ENCODE measurements at places on chromosomes 2 and 18.

- no peak for DNase-seq
These were observed 435.6 kb upstream of the HS6ST1 start for GRCh38 chr2:128754246-128754724.

DNA sequence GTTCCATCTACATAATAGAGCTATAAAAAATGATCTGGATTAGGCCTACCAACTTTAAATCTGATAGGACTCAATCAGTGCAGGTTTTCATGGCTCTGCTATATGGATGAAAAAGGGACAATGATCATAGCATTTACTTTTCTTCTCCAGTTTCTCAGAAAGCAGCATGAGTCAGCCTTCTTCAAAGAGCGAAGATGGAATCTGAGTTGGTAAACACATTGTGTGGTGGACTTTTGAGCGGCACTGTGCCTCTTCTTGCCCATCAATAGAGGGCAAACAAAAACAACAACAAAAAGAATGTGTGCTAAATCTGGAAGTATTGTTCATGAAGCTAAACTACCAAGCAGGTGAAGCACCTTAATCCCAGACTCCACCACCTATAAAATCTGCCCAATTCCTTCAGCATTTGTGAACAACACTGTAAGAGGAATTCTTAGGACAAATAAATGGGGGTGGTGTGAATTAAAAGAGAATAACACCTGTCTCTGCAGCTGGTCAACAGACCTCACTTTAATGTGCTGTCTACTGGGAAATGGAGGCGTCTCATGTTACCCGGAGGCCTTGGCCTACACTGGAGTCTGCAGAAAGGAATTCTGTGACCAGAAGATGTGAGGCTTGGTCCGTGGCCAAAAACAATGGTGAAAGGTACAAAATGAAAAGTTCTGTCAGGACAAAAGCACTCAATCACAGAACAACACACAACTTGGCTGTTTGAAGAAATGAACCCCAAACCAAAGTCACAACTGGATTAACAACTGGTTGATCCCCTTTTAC, 609.0 kb downstream of the IRS1 start:
- DNase-seq = no peak

DNA sequence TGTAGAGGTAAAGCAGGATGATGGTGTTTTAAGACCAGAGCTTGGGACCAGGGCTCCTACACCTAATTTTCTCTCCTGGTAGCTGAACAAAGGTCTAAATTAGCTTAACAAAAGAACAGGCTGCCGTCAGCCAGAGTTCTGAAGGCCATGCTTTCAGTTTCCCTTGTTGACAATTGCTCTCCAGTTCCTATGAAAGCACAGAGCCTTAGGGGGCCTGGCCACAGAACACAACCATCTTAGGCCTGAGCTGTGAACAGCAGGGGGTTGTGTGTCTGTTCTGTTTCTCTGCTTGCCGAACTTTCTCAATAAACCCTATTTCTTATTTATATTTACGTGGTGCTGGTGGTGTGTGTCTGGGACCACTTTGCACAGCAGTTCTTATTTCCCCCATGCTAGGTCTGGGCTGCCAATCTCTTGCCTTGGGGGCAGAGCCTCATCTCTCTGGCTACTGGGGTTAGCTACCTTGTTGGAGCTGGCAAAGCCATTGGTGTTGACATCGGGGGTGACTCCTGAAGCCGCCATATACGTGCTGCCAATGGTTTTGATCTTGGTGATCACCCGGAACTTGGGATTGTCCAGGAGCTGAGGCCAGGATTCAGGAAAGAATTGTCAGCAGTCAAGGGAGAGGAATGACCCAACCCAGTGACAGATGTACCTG, 29.0 kb downstream of the CENPO start:
- no peak for DNase-seq

- no peak for DNase-seq
These were observed 83.3 kb upstream of the TANK start for GRCh38 chr2:161076936-161077335.

- DNase-seq = no peak
These were observed 20.9 kb downstream of the TWIST2 start for GRCh38 chr2:238868616-238869292.

- DNase-seq = no peak
These were observed at the start of gene MYCN for GRCh38 chr2:15939854-15940660. MYCN (plus strand) TSS chr2:15940550; CDS start chr2:15942065, 1,515 bp downstream.

GRCh38 chr2:17729880-17730279, 23.7 kb downstream of the SMC6 start:
- DNase-seq = no peak

GRCh38 chr18:50558157-50558556, 1.7 kb upstream of the MAPK4 start:
- DNase-seq = no peak
